ENCODE measurements at places on chromosomes 1 and 21.

DNA sequence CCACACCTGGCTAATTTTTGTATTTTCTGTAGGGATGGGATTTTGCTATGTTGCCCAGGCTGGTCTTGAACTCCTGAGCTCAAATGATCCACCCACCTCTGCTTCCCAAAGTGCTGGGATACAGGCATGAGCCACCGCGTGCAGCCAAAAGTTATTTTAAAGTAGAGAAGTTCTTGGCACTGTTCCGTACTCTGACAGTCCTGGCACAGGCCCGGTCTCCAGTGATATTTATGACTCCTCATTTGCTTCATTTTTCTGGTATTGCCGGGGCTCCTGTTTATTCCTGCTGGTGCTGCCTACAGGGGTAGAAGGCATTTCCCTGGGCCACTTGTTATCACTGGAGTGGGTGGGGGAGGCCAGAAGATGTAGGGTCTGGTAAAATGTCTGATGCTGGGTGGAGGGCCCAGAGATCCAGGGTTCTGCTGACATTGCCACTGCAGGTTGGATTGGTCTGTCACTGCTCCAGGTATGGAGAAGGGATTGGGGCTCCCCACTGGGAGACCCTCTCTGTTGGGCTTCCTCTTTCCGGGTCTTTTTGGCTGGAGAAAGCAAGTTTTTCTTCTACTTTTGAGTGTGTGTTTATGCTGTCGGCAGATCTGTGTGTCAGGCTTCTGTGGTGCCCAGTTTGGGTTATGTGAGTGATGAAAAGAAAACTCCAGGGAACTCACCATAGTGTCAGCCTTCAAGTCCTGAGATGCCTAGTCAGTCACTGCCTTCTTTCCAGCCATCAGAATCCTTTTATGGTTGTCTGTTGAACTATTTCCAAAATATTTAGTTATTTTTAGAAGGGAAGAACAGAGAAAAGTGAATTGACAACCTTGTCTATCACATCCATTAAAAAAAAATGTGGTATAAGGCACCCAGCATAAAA, 4.5 kb downstream of the MROH7 start:
- DNase-seq, result no peak

- DNase-seq, result no peak
Observed at GRCh38 chr1:52899445-52899894, 22.1 kb downstream of the ECHDC2 start.

GRCh38 chr1:200873116-200873670, 412 bp downstream of the GPR25 start:
- DNase-seq, result no peak

GRCh38 chr1:56973923-56974742, 8.3 kb upstream of the C8B start:
- no peak for DNase-seq

DNA sequence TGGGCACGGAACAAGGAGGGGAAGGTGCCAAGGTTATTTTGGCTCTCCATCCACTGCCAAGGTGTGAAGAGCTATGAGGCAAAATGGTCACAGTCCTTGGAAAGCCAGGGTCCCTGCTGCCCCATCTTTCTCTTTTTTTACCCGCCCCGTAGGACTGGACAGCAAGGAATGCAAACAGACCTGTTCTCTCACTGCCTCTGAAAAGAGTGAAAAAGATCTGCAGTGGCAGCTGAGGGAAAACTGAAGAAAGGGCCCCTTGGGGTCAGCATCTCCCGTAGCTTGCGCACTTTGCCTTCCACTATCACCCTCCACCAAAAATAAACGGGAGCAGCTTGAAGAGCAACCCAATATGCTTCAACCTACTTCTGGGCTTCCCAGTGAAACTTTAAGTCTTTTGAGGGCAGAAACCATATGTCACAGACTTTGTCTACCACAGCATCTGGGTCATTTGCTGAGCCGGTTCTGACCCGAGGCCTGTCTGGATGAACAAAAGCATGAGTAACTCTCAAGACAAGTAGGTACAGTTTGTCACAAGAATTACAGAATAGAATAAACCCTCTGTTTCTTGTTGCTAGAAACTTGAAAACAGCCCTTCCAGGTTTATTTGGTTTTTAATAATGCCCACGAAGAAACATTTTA, 9.4 kb upstream of the KIF14 start:
- no peak for DNase-seq

DNA sequence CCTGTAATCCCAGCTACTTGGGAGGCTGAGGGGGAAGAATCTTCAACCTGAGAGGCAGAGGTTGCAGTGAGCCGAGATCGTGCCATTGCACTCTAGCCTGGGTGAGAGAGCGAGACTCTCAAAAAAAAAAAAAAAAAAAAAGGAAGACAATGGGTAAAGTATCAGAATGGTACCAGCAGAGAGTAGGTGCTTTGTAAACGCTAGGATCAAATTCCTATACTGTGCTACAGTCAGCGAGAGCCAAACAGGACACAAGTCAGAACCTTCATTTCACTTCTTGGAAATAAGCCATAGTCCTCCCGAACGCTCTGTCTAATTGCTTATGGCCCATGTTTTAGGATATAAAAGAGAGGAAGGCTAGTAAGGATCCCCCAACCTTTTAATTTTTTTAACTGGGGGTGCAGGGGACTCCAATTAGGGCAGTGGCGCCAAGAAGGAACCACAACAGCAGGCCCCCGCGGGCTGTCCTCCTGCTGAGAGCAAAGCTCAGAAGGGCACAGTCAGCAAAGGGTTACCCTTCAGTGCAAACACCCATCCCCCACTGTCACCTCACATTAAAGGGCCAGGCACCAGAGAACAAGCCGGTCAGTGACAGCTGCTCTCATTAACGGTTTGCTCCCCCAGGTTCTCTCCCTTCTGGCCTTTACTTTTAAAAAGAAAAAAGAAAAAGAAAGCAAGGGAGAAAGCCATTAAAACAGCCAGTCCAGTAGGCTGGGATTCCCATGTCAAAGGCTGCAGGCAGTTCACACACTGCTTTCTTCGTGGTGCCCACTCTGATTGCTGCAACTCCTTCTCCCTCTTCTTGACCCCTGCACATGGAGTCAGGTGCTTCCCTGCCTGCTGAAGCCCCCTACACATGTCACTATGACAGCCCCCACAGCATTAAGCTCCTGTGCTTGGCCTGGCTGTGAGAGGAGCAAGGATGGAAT, 69.4 kb downstream of the PLPP3 start:
- DNase-seq, result no peak

All from myocyte (in vitro differentiated cells).